ENCODE measurements at places on chromosomes 6 and 20. TPM values are rescaled to one million over a fixed set of nuclear protein-coding genes. Genes with fewer than 3 reads are reported as not detected.

Gene MTFR2
- 1.0 TPM for total RNA-seq

- DNase-seq = no peak
Observed at GRCh38 chr20:32064667-32065066, 12.6 kb downstream of the HCK start.

DNA sequence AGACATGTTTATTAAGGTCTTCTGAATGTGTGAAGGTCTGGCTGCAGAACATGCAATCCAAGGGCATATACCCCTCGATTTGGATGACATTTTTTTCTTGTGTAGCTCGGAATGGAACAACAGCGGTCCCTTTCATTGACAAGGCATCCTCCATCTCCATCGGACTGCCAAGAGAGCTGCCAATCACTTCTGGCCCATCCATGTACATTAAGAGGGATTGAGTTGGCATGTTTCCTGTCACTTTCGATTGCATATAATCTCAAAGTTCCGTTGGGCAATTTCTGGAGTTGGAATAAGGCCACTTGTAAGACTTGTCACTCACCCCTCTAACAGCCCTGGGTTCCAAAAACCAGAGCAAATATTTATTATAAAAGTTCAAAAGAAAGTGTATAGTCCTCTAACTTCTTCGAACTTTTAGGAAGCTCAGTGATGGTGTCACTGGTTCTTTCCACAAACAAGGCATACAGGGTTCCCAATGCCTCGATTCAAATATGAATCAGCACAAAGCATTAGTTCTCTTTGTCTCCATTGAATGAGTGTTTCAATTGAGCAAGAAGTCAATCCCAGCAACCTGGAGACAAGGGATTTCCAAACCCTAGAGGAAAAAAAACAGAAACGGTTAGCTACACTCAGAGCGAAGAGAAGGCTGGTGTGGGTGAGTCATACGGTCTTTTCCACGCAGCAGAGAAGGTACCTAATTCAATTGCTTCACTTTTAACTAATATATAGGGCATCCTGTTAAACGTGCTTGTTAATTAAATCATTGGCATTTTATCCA, 10.9 kb downstream of the ZNF217 start:
- DNase-seq = no peak

DNA sequence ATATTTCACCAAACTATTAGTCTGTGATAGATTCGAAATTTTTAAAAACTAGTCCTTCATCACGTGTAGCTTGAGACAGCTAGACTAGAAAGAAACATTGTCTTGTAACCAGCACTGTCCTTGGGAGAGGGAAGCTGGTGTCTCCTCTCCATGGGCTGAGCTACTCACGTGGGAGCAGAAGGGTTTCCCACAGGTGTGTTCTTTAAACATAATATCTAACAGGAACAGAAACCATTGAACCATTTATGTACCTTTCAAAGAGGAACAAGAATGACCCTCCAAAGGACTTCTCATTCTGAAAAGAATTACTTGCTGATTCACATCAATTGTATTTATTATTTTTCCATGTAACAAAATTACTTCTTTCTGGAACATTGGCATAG, 72.4 kb upstream of the SYNJ2 start:
- DNase-seq = no peak

Gene ETV7
- total RNA-seq = 0.47 TPM

Gene CENPQ
- 5.9 TPM for total RNA-seq

DNA sequence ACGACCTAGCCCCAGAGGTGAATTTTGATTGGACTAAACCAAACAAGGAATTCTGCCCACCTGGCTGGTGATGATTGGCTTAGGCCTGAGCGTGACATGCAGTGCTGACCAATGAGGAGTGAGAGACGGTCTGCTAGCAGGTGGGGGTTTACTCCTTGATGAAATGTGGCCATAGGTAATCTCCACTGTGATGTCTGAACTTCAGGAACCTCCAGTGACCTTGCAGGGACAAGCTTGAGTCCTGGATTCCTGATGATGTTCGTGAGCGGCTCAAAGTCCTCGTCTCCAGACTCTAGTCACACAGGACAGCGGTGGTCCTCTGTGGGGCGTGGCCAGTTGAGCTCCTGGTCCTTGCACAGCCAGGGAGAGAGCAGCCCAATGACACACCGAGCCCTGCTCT, 8.4 kb downstream of the VSX1 start:
- no peak for DNase-seq

Measured in left cardiac atrium (tissue), 4 donors.